GM13977 (cell line): ENCODE measurements at places on chromosomes 2 and 18.

DNA sequence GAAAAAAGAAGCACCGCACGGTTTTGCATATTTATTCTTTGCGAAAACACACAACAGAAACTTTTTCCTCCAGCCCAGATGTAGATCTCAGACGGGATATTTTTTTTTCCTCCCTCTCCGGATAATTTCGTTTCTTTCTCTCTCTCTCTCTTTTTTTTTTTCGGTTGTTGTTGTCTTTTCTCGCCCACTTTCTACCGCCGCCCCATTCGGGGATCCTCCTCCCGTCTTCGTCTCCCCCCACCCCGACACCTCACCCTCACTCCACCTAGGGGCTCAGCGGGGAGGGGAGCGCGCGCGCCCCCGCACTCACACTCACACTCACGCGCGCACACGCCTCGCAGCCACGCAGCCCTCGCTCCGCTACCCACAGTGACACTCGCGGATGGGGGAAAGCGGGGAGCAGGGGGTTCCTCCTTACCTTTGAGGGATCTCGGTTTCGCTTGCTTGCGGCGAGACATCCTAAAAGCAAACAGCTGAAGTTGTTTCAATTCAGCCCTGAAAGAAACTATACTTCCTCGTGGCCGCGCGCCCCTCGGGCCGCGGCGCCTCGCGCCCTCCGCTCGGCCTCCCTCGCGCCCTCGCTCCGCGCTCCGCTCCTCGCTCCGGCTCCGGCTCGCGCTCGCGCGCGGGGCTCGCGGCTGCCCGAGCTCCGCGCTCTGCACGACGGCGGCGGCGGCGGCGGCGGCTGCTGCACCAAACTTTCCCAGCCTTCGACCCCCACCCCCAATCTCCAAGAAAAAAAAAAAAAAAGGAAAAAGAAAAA, 1.3 kb downstream of the ZNF521 start:
- DNase-seq: peak; percentile 68

GRCh38 chr2:176479961-176480360, 210.7 kb downstream of the MTX2 start:
- no peak for DNase-seq

GRCh38 chr18:49692906-49693716, 120.2 kb downstream of the ACAA2 start:
- DNase-seq: no peak

DNA sequence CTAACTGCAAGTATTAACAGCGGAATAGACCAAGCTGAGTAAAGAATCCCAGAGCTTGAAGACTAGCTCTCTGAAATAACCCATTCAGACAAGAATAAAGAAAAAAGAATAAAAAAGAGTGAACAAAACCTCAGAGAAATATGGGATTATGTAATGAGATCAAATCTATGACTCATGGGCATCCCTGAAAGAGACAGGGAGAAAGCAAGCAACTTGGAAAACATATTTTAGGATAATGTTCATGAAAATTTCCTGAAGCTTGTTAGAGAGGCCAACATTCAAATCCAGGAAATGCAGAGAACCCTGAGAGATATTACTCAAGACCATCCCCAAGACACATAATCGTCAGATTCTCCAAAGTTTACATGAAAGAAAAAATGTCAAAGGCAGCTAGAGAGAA, 17.3 kb downstream of the PFN4 start:
- no peak for DNase-seq

GRCh38 chr2:223720367-223720766, 117.0 kb downstream of the AP1S3 start:
- no peak for DNase-seq

GRCh38 chr18:36533446-36534153, 236.1 kb downstream of the FHOD3 start:
- DNase-seq: no peak

GRCh38 chr2:26552641-26553374, 74.9 kb upstream of the OTOF start:
- no peak for DNase-seq

- no peak for DNase-seq
Measured at GRCh38 chr2:31168291-31168690, 30.1 kb upstream of the GALNT14 start.

DNA sequence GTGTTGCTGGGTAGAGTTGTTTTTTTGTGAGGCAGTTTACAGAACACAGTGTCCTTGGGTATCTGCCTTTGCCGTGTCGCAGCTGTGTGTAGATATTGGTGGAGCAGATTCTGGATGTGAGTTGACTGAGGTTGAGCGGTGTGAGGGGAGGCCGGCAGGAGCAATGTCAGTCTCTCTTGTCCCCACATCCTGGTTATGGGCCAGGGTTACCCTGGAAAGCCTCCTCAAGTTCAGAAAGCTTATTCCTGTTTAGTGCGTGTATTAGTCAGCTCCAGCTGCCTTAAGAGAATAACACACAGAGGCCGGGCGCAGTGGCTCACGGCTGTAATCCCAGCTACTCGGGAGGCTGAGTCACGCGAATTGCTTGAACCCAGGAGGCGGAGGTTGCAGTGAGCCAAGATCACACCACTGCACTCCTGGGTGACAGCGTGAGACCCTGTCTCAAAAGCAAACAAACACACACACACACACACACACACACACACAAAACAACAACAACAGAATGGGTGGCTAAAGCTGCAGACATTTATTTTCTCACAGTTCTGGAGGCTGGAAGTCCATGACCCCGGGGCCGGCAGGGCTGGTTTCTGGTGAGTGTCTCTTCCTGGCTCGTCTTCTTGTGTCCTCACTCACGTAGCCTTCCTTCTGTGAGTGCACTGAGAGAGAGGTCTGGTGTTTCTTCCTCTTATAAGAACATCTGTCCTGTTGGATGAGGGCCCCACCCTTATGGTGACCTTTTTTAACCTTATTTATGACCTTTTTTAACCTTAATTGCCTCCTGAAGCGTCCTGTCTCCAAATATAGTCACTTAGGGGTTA, 5.1 kb downstream of the NCK2 start:
- DNase-seq: no peak

DNA sequence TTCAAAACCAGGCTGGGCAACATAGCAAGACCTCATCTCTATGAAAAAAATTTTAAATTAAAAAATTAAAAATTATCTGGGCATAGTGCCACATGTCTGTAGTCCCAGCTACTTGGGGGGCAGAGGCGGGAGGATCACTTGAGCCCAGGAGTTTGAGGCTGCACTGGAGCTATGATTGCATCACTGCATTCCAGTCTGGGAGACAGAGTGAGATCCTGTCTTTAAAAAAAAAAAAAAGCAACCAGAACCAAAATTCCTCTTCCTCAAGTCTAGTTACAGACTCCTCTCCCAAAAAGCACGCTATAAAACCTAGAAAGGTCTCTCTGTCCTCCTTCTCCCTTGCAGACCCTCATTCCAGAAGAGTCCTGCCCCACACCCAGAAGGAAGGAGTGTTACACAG, 23.9 kb downstream of the TNFAIP6 start:
- DNase-seq: no peak

DNA sequence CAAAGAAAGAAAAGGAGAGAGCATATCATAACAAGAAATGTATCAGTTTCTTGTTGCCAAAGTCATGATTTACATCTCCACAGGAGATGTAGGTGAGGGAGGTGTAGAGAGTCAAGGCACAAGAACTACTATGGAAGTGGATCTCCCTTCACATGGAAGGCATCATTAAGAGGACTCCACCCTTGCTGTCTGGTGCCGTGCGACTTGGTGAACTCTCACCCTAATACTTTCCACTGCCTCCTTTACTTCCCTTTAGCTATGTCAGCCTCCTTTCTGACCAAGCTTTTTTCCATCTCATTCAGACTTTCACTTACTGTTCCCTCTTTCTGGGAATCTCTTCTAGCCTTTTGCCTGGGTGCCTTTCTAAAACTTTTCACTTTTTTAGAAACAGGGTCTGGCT, 490.0 kb downstream of the THSD7B start:
- DNase-seq: no peak

GRCh38 chr18:79519751-79520477, 124.2 kb downstream of the NFATC1 start:
- DNase-seq: no peak

DNA sequence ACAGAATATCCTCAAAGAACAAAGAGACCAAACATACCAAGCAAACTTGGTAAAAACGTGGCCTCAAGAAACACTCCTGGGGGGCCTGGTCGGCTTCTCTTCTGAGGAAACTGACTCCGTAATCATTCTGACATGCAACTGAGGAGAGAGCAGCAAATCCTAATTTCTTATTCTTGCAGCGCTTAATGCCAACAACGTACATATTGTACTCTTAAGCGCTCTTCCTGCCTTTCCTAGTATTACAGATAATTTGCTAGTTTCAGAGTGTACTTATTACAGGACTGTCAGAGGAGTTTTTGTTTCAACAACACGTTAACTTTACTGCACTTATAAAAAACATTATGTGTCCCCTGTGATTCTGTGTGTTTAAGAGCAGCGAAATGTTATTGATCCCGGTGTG, 64.9 kb downstream of the ZNF521 start:
- no peak for DNase-seq

DNA sequence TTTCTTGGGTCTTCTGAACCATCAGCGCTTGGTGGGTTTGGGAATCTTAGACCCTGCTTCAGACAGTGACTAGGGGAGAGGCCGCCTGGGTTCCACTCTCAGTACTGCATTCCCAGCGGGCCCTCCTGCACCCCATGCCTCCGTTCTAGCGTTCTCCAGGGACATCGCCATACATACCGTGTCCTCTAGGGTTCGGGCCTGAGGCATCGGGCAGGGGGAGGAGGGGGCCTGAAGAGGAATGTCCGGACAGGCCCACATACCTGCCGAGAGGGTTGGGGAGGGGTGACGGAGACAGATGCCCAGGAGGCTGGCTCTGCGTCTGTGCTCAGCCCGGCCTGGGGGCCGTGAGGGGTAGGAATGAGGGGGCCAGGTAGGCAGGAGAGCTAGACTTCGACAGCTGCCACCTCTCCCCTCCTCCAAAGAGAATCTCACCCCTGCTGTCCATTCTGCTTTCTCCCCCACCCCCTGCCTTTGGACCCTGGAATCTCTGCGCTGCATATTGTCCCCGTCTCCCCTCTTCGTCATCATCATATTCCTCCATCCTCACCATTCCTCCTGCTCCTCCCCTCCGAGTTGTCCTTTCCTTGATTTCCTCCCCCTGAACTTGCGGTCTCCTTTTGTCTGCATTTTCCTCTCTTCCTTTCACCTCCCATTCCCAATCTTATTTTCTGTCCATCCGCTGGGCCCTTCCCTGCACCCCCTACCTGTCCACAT, 7.8 kb upstream of the WNT10A start:
- DNase-seq: no peak

GRCh38 chr2:144099780-144100377, 420.0 kb downstream of the ZEB2 start:
- no peak for DNase-seq

GRCh38 chr2:40480596-40480995, 28.7 kb upstream of the SLC8A1 start:
- no peak for DNase-seq

DNA sequence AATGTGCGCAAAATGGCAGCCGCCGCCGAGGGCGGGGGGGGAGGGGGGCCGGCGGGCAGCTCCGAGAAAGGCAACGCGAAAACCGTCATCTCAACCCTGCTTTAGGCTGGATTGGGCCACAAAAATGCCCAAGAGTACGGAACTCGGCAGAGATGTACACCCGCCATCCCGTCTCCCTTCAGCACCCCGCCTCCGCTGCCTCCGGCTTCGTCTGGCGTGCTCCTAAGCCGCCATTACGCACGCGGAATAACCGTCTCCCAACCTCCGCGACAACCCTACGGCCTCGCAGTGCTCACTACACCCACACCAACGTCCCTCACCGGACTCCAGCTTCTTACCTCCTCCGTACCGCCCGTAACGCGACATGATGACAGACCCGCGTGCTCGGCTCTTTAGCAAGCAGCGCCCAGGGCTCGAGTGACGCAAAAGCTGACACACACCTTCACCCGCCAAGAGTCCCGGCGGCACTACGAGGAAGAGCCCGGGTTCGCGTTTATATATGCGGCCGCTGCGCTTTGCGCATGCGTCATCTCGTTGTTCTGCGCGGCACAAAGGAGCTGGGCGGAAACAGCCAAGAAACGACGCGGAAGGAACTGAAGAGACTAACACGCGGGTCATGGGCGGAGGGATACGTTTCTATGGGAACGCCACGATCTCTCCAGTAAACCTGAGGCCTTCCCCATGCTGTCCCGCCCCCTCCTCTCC, at the start of gene SRSF7:
SRSF7 (minus strand) TSS at position 471 of the 705 bp plus-strand sequence; CDS start at position 366, 105 bp downstream.
- DNase-seq: peak; percentile 97

DNA sequence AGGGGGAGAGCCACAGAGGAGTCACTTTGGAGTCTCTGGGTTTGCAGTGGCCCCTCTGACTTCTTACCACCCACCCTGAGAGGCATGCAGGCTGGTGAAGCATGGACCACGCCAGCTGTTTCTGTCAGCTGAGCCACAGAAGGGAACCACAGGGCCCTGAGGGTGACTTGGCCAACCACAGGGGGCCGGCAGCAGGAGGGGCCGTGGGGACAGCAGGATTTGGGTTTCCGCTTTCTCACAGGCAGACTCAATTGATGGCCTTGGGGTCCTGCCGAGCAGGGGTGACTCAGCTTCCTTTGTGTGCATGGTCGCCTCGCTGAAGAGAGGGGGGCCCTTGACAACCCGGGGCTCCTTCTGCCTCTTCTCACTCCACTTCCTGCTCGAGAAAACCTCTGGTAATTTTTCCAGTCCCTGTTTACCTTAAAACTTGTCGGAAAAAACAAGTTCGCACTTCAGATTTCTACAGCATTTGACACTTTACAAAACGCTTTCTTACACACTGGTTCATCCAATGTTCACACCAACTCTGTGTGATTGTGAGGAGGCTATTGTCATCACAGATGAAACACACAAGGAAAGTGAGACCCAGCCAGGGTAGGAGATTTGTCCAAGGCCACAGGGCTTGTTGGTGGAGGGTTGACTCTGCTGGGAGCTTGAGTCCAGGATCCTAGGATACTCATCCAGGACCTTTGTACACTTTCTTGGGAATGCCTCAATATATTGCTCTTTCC, 311.2 kb downstream of the LPIN1 start:
- peak; percentile 49 for DNase-seq

GRCh38 chr2:69576880-69577279, 66.7 kb downstream of the AAK1 start:
- no peak for DNase-seq

DNA sequence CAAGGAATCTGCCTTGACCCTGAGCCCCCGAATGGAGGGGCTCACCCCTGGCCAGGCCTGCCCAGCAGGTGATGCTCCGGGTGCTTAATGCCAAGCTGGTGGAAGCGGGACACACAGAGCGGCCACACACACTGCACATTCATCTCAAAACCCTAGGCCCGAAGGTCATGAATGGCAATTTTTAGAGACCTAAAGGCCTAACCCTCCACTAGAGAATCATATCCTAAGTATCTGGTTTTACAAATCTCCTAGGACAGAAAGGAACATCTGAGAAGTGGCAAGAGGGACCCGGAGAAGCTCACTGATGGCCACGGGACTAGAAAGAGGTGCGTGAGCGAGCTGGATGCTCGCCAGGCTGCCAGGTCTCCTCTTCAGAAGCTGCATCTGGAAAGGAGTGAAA, 38.3 kb downstream of the ST3GAL5 start:
- DNase-seq: no peak
